ENCODE measurements at places on chromosomes 3 and 15.

- peak; percentile 82 for DNase-seq
Observed at GRCh38 chr3:15629860-15630597, 28.5 kb downstream of the BTD start.

DNA sequence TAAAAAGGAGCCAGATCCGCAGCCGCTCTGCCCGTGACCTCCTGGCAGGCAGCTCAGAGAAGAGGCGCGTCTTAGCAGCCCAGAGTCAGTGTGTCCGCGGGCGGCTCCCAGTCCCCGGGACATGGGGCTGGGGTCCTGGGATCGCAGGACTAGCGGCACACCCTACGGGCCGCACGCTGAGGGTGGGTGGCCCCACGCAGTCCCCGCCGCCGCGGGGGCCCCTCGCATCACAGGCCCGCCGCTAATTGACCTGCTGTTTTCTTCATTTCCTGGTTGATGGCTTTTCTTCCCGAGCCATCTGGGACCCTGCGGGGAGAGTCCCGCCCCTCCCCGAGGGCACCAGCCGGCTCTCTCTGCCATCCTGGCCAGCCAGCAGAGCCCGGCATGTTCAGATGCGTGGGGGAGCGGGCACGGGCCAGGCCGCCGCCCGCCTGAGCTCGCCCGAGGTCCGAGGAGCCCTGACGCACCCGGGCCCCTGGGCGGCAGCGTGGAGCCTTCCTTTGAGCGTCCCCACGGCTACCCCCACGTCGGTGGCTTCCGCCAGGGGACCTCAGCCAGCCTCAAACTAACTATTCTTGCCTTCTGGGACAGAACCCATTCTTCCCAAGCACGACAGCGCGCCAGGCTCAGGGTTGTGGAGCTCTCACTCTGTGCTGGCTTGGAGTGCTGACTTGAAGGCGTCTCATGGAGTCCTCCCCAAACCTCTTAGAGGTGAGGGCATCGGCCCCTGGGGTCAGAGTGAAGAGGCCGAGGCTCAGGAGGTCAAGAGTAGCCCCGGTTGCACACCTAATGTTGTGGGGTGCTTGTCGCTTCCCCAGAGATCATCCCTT lies 34.6 kb upstream of the CACNA2D3 start:
- no peak for DNase-seq

DNA sequence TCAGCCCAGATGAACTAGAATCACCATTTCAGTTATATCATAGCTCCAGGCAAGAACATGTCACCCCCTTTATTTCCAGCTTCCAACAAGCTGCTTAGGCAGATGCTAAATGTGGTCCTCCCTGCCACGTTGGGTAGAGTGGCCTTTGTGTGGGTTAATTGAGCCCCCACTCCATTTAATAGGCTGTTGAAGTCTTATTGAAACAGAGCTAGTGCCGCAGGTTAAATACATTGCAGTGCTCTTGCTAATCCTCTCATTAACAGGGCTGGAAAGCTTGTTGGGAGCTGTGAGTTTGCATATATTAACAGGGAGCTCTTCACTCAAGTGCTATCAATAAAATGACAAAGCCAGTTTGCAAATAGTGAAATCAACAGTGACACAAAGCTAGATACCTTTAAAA lies 248.4 kb upstream of the CMC1 start:
- DNase-seq, result no peak

DNA sequence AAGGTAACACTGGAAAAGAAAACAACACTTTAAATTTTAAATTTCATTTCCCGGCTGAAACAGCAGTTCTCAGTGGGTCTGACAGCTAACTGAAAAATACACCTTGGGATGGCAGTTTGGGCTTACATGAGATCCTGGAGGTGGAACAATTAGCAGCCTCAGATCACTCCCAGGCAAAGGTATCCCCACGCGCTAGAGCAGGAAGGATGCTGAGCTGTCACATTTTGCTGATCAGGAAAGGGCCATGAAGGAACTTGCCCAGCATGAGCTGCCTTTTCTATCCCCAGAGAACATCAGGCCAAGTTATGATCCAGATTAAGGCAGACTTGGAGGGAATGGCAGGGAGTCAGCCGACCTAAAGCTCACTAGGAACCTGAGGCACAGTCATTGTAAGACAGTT lies 204.8 kb upstream of the SLC2A2 start:
- no peak for DNase-seq

DNA sequence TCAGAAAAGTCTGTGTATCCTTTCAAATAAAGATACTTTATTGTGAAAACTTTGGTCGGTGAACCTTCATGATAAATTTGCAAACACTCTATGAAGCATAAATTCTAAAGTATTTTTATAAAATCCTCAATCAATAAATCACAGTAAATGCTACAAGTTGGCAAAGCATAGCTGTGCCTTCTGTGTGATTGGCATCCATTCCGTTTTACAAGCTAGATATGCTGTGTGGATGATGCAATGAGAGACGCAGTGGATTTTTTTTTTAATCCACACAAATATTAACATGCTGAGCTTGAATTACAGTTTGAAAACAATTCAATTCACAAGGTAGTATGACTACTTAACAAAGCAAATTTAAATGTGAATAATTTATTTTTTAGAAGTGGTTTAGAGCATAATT lies 937.2 kb downstream of the ZPLD1 start:
- no peak for DNase-seq

DNA sequence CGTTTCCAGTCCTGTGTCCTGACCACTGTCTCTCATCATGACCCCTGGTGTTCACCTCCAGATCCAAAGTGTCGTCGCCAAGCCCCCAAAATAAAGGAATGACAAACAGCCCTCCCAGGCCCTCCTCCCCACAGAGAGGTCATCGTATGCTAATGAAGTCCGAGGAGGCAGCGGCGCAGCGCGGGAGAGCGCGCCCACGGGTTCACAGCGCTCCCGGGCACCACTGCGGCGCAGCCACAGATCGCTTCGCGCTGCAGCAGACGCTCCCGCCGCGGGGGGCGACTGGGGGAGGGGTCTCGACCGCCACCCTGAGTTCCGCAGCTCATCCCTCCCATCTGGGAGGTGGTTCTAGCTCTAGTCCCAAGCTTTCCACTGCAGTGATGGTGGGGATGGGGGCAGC lies 1.3 kb downstream of the DGKG start:
- peak; percentile 45 for DNase-seq

GRCh38 chr3:9852528-9852927 lies 8.7 kb upstream of the RPUSD3 start:
- no peak for DNase-seq

DNA sequence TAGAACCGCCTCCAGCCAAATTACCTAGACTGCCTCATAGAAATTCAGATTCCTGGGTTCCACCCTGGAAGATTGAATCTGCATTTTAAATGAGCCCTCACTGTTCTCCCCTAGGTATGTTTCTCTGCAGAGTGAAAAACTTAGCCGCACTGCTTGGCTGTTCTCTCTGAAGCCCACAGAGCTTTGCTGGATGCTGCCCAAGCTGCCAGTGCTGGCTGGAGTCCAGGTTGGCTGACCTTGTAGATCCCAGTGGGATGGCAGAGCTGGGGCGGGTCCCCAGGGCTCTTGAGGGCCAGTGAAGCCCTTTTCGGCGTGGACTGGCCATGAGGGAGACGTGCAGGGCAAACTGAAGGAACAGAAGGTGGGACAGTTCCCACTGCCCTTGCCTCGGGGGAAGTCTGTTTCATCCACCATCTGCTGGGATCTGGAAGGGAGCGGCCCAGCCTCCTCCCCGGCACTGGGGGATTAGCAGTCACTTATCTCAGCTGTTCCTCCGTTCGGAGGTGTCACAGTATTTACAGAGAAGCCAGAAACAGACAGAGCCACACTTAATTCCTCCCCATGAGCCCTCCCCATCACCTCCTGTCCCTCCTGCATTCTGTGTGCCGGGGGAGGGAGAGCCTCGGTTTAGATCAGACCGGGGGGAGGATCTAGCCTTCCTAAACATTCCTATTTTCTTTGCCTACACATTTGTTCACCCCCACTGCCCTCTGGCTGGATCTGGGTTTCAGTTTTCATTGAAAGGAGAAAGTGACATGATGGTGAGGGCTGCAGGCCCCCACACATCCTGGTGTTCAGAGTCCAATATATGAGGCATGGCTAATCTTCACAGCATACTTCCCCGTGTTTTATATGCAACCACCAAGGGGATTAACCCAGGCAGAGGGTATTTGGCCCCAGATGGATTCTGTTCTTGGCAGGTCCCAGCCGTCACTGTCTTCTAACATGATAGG lies 4.1 kb upstream of the ACTC1 start:
- DNase-seq, result no peak

DNA sequence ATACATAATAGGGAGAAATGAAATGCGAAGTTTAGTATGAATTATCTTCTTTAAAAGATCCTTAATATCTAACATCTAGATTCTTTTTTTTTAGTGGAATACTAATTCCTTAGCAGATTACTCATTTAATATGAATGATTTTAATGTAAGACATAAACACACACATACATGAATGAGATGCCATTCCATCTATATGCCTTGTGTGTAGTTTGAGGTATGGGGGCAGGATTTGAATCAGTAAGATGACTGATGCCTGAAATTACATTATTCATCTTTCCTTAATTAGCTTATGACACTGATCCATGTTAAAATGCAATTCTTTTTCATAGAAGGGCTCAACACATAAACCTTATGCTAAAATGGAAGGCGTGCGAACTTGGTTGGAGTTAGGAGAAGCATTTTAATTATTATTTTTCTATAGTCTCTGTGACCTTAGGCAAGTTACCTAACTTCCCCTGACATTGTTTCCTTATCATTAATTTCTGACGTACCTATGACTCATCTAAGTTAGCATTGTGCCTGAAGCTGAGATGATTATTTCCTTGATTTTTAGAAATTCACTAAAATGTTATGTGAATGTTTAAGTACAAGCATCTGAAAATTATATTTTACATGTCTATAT lies 10.8 kb upstream of the BNIP2 start:
- DNase-seq, result no peak

- no peak for DNase-seq
Observed at GRCh38 chr3:101873619-101874018, 24.3 kb downstream of the NFKBIZ start.

All from GM13976 (cell line).